ENCODE measurements at places on chromosomes 12 and 14.

DNA sequence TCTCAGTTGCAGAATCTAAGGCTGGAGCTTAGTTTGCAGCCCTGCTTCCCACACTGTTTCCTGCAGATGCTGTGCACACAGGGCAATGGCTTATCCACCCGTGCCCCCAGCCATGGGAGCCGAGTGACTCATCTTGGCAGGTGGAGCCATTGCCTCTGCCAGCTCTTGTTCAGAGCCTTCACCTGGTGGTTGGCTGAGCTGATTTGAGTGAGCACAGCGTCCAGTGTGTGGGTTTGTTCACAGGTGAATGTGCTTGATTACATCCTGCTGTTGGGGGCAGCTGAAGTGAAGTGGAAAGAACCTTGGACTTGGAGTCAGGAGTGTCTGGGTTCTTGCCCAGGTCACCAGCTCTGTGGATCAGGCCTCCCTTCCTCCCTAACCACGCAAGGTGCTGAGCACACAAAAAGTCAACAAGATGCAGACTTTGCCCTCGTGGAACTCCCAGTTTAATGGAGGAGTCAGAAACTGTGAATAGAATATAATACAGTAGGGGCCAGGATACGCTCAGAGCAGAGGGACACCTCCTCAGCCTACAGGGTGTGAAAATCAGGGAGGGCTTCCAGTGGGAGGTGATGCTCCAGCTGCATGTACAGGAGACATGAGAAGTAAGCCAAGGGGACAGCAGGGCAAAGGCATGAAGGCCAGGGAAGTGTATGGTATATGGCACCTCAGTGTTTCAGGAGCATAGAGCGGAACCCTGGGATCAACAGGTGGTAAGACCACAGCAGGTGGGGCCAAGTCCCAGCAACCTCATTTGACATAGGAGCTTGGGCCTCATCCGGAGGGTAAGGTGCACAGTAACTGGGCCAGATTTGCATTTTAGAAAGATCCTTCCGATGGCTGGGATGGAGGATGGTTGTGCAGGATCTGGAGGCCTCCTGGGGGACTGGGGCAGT is 22.8 kb downstream of the JDP2 start:
- no peak for DNase-seq

GRCh38 chr12:104126548-104126947 is 11.5 kb downstream of the NFYB start:
- DNase-seq = no peak

DNA sequence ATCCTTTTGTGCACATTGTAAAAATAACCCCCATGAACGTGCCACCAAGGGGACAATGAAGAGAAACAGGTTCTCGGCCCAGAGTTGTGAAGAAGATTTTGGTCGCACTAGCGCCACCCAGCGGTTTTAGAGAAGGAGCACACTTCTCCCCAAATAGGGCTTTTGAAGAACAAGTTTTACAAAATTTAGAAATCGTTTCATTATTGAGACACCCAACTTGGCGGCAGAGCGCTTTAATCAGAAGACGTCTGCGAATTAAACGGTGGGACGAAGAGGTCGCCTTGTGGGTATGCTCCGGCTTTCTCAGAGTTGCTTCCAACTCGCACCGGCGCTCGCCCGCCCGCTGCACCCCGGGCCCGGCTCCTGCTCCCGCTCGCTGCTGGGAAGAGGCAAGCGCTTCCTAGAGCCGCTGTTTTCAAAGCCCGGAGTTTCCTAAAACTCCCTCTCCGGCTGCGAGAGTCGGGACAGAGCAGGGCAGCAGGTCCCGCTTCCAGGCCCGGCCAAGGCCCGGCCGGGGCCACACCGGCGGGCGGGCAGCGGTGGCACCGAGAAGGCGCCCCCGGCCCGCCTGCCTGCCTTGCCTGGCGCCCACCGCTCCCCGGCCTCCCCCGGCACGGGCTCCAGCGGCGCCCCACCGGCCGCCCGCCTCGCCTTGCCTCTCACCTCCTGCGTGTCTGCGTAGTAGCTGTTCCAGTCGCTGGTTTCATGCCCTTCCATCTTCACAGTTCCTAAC is 645 bp downstream of the FOXA1 start:
- DNase-seq = no peak

DNA sequence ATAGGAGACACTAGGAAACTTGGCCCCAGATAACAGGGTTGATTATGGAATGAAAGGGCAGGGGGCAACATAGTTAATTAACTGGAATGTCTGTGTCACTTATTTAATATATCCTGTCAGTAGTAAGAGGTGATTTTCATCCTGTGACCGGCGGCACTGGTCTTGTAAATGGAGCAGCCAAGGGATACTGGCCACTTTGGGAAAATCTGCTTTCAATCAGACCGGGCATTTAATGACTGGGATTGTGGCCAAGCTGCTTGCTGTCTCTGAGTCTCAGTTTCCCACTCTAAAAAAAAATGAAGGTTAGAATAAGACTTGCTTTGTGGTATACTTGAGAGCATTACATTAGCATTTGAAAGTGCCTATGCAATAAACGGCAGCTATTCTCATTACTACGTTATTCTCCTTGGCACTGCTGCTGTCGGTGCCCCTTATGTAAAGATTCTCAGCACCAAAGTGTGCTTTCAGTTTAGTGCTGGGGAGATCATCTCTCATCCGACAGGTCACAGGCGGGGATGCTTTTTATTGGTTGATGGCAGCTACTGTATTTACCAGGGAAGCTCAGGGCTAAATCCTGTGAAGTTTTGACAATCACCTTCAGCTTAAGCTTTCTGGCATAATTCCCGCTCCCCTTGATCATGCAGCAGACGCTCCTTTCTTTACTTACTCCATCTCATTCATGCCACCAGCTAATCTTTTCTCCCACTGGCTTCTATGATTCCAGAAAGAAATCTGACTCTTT is 162.1 kb downstream of the ESRRB start:
- no peak for DNase-seq

DNA sequence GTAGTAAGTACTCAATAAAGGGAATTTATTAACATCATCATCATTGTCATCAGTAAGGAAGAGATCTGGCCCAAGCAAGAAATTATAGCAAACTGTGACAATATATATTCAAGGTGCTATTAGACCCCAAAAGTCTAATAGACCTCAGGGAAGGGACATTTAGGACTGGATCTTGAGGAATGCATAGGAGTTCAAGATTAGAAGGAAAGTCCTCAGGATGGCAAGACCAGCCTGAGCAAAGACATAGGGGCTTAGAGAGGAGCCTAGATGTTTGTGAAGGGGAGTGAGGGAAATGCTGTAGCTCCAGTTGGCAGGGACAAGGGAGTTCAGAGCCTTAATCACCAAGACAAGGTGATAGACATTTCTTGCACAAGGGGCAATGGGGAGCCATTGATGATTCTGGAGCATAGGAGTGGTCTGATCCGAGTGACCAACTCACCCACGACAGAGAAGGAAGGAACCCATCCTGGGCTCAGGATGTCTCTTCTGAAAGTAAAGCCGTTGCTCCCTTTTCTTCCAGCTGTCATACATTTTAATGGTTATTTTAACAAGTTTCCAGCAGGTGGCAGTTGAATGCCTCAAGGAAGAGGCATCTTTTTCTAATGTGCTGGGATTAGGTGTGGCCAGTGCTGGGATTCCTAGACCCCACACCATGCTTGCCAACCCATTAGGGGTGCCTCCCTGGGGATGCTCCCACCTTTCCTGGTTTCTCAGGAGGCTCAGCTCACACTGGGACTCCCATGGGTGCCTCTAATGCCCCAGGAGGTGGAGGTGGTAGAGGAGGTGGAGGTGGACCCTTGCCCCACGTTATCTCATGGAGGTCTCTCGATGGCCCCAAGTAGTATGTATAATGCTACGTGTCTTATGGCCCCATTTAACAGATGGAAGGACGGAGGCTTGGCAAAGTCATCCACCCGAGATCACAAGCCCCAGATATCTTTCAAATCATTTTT is 37.8 kb downstream of the PHETA1 start:
- DNase-seq = no peak

DNA sequence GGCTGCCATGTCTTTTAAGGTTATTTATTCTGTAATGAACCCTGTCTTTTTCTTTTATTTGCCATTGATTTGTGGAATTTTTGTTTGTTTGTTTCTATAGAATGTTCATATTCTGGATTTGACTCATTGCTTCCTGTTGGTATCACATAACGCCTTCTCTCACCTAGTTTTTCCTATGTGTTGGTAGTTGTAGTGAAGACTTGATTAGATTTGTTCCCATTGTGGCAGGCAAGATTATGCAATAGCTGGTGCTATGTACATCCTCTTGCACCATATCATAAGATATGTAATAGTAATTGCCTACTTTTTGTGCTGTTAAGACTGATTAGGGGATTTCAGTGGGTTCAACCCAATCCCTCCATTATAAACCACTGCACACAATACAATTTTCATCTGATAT is 3.9 kb upstream of the KRT6B start:
- DNase-seq = no peak

DNA sequence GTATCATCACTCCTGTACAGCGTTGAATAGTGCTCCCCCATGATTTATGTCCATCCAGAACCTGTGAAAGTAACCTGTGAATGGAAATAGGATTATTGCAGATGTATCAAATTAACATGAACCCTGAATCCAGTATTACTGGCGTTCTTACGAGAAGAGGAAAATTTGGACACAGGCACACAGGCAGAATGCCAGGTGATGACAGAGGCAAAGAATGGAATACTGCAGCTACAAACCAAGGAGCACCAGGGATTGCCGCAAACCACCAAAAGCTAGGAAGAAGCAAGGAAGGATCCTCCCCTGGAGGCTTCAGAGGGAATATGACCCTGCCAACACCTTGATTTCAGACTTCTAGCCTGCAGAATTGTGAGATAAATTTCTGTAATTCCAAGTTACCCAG is 113.5 kb upstream of the EGLN3 start:
- DNase-seq = no peak

- no peak for DNase-seq
Measured at GRCh38 chr14:96125536-96125935, 79.1 kb upstream of the BDKRB2 start.

- DNase-seq = no peak
Measured at GRCh38 chr12:124904306-124905098, 9.9 kb downstream of the UBC start.

DNA sequence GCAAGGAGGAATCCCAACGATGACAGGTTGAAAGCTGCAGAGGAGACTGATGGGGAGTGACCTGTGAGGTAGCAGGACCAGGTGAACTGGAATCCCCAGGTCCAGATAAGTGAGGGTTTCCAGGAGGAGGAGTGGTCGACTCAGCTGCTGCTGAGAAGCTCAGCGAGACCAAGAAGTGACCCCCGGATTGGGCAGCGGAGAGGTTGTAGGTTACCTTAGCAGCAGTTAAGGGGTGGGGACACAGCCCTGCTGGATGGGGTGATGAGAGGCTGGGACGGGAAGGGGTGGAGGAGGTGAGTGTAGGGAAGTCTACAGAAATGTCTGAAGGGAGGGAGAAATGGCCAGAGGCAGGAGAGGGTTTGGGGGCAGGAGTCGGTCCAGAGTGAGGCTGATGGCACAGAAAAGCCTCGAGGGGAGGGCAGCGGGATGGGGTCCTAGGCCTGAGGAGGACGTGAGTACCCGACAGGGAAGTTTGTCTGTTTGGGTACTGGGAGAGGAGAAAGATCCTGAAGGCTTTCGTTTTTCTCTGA is 2.6 kb upstream of the RCOR1 start:
- no peak for DNase-seq

DNA sequence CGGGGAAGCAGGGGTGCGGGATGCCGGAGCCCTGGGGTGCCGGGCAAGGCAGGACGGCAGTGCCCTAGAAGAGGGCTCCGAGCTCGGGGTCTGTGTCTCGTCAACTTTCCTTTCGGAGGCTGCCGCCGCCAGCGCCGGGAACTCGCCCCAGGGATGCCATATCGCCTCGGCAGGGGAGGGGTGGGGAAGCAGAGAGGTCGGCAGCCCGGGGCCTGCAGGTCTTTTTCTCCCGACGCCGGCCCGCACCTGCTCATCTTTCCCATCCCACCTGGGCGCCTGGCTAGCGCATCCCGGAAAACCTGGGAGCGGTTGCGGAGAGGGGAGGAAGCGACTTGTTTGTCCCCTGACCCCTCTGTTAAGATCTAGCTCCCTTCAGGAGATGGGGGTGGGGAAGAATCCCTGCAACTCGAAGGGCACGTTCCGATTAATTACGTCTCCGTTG is 547 bp downstream of the CNTN1 start:
- DNase-seq = no peak

DNA sequence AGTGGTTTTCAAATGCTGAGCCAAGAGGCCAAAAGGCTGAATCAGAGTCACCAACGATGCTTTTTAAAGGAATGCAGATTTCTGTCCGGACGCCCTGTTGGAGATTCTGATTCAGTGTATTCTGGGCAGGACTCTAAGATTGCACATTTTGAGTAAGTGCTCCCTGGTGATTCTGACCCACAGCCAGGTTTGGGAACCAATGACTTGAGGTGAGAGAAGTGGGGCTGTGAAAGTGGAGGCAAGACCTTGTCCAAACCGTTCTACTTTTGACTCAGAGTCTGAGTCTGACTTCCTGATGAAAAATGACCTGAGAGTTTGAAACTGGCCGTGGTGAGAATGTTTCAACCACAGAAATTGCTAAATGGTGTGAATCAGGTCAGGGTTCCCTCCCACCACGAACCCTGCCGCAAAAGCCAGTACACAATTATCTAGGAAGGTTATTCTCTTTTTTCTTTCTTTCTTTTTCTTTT is 90.2 kb downstream of the NTN4 start:
- no peak for DNase-seq

- peak; percentile 31 for DNase-seq
Measured at GRCh38 chr14:54566410-54567223, at the start of gene SAMD4A. Gene SAMD4A (plus strand): TSS chr14:54567128. CDS start chr14:54567917, 789 bp downstream.

DNA sequence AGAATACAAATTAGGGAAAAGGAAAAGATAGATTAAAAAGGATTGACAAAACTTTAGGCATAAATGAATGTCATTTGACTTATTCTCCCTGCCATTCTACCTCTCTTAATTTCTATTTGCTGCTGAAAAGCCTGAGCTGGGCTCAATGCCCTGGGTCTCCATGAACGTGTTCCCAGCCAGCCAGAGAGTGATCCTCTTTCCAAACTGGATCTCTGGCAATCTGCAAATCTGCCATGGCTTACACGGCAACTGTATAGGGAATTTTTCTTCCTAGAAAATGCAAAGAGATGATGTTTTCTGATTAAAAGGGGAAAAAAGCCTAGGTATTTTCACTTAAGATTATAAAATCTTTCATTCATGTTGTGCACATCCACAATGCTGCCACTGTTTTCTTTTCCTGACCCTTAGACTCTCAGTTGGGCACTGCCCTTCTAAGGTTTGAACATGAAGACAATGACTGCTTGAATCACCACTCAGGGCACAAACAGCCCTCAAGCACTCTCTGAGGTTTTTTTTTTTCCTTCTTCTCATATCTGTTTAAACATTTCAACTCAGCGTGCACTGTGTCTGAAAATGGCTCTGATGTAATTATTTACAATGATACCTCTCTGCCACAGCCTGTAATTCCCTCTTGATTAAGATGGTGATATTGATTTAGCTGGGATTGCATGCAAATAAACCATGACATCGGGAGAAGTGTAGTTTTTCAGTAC is 60.3 kb downstream of the DACT1 start:
- no peak for DNase-seq

- no peak for DNase-seq
Measured at GRCh38 chr14:63662776-63663175, 21.1 kb upstream of the WDR89 start.

DNA sequence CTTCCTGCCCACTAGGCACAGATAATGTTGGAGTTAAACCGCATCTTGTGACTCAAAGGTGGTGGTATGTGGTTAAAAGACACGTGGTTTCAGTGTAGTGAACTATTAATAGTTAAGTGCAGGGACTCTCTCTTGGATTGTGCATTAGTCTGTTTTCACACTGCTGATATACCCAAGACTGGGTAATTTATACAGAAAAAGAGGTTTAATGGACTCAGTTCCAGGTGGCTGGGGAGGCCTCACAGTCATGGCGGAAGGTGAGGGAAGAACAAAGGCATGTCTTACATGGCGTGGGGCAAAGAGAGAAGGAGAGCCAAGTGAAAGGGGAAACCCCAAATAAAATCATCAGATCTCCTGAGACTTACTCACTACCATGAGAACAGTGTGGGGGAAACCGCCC is 362.3 kb downstream of the GLT1D1 start:
- DNase-seq = no peak
